NCI-H524 (cell line): ENCODE measurements at places on chromosomes 16 and 17.
A peak's percentile ranks its signal among the peaks of the same experiment; 100 is the strongest.

- DNase-seq: peak; percentile 18
Measured at GRCh38 chr17:50426814-50427787, 1.1 kb downstream of the ACSF2 start.

DNA sequence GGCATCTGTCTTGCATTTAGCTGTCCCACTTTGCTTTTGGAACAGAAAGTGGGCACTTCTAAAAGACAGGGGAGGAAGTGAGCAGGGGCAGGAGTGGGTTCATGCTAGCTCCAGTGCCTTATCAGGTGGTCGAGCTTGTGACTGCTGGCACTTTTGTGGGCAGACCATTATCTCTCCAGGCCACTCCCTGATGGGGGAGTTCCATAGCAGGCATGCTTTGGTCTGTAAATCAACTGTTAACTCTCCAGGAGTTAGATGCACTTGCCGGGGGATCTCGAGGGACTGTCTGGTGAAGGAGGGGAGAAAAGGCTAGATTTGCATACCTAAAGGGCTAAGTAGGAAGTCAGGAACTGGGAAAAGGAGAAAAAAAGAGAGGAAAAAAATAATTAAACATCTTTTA lies 9.3 kb upstream of the CARD14 start:
- no peak for DNase-seq

DNA sequence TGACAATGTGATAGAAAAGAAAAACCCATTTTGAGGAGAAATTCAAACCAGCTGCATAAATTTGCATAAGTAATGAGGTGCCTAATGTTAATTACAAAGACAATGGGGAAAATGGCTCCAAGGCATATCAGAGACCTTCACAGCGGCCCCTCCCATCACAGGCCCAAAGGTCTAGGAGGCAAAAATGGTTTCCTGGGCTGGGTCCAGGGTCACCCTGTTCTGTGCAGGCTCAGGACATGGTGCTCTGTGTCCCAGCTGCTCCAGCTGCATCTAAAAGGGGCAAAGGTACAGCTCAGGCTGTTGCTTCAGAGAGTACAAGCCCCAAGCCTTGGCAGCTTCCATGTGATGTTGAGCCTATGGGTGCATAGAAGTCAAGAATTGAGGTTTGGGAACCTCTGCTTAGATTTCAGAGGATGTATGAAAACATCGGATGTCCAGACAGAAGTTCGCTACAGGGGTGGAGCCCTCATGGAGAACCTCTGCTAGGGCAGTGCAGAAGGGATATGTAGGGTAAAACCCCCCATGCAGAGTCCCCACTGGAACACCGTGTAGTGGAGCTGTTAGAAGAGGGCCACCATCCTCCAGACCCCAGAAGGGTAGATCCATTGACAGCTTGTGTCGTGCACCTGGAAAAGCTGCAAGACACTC lies 40.6 kb downstream of the IKZF3 start:
- no peak for DNase-seq

GRCh38 chr16:20216591-20217217 lies 110.6 kb downstream of the GP2 start:
- no peak for DNase-seq

- peak; percentile 83 for DNase-seq
Measured at GRCh38 chr16:89364606-89365005, 125.8 kb downstream of the ANKRD11 start.

GRCh38 chr17:37092701-37093100 lies 143.9 kb downstream of the AATF start:
- no peak for DNase-seq
